ENCODE measurements at places on chromosomes 3 and 15. TPM values are rescaled to one million over a fixed set of nuclear protein-coding genes. Genes with fewer than 3 reads are reported as not detected.

FMN1 gene
- total RNA-seq: 10.2 TPM

DNA sequence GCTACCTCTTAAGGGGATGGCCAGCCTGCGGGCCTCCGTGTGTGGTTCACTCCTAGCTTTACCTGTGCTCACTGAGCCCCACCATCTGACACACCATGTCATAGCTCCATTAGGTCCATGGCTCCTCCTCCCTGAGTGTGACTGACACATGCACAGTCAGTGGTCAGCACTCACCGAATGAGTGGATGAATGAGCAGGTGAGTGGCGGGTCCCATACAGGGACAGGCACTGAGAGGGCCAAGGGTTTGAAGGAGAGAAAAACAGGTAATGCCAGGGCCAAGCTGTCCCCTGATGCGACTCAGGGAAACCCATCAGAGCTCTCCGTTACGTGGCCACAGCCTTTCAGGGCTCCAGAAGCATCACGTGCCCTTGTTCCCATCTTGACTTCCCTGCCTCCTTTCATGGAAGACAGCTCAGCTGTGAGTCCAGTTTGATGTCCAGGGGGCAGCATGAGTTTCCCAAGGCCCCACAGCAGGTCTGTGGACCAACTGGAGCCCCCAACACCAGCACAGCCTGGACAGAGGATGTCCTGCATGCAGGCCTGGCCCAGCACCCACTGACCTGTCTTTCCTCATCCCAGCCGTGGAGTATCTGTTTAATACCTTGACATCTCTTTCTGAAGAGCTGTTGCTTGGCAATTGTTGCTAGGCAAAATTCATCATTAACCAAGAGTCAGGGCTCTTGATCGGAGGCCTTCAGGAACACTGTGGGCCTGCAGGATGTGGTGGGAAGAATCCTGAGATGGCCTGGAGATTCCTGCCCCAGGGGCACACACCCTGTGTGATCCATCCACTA lies 84.4 kb downstream of the PLXNA1 start:
- peak; percentile 7 for DNase-seq

DNA sequence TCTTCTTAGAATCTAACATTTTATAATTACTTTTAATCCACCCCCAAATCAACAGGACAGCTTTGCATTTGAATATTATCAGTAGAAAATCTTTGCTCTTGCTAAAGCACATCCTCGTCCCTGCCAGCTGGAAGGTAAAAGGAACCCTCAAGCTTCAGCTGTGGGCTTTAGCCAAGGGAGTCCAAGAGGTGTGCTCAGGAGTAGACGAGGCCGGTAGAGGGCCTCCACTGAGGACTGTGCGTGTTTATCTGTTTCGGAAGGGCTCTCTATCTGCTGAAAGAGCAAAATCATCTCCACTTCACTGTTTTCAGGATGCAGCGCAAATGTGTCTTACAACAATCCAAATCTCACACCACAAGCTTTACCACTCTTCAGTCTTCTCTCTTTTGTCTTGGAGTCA lies 257.4 kb upstream of the IL12A start:
- DNase-seq: no peak

SERINC4 gene
- total RNA-seq: 0.23 TPM

GRCh38 chr15:99096894-99097426 lies 7.9 kb upstream of the SYNM start:
- no peak for DNase-seq

- DNase-seq: no peak
Measured at GRCh38 chr15:34365836-34366235, 1.2 kb downstream of the LPCAT4 start.

- no peak for DNase-seq
Measured at GRCh38 chr3:172076212-172076611, 36.8 kb downstream of the FNDC3B start.

GRCh38 chr3:162491952-162492351 lies 995.3 kb downstream of the OTOL1 start:
- no peak for DNase-seq

- DNase-seq: no peak
Measured at GRCh38 chr3:170714122-170714521, 128.2 kb upstream of the SLC7A14 start.

BBX gene
- total RNA-seq: 30.4 TPM

- DNase-seq: no peak
Measured at GRCh38 chr15:82812994-82813393, 3.6 kb downstream of the WHAMM start.

GXYLT2 gene
- total RNA-seq: 2.6 TPM

Data from psoas muscle (tissue), 8 donors.